ENCODE measurements at places on chromosomes 4 and X.

- no peak for DNase-seq
Measured at GRCh38 chrX:132710656-132711155, 221.9 kb upstream of the MBNL3 start.

- DNase-seq, result no peak
Measured at GRCh38 chr4:173535957-173536356, 5.9 kb upstream of the HAND2 start.

- DNase-seq, result no peak
Measured at GRCh38 chr4:20248155-20248558, 3.5 kb upstream of the SLIT2 start.

DNA sequence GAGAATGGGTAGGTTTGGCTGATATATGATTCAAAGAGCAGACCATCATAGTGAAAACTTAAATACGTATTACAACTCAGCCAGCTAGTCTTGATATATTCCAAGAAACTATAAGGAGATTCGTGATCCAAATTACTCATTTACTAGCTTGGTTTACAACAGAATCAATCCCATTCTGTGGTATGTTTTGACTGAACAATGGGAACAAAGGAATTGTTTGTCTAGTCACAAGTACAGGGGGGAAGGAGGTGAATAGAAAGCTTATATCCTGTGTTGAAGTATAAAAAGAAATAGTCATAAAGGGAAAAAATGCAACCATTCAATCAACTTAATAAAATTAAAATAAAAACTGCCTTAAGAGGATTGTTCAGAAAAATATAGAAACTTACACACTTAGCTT, 17.0 kb downstream of the C4orf54 start:
- DNase-seq, result no peak

GRCh38 chr4:1985780-1986577, 22.8 kb downstream of the NELFA start:
- DNase-seq, result no peak

DNA sequence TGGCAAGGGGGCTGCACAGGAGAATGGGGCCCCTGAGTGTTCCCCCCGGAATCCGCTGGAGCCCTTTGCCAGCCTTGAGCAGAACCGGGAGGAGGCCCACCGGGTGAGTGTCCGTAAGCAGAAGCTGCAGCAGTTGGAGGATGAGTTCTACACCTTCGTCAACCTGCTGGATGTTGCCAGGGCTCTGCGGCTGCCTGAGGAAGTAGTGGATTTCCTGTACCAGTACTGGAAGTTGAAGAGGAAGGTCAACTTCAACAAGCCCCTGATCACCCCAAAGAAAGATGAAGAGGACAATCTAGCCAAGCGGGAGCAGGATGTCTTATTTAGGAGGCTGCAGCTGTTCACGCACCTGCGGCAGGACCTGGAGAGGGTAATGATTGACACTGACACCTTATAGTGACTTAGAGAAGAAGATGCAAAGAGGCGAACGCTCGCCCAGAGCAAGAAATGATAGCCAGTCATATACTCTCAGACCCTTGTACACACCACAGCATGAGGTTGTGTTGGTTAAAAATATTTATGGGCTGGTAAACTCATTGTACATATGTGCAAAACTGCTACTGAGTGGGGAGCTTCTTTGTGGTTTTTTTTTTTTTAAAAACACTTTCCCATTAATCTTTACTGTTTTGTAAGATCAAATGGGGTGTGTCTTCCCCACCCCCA, 52.5 kb downstream of the JADE1 start:
- no peak for DNase-seq

DNA sequence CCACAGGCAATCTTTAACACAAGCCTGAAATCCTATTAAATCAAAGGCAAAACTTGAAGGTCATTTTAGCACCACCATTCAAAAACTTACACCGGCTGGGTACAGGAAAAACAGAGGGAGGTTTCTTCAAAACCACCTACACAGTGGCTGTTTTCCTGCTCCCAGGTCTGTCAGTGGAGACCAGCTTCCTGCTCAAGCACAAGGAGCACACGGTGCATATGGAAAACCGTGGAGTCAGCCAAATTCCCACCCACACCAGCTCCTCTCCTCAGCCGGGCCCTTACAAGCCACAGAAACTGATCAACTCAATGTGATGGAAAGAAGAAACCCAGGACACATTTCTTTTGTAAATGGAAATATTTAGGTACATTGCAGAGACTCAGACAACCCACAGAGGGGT, 14.3 kb upstream of the FAM241A start:
- DNase-seq, result no peak

DNA sequence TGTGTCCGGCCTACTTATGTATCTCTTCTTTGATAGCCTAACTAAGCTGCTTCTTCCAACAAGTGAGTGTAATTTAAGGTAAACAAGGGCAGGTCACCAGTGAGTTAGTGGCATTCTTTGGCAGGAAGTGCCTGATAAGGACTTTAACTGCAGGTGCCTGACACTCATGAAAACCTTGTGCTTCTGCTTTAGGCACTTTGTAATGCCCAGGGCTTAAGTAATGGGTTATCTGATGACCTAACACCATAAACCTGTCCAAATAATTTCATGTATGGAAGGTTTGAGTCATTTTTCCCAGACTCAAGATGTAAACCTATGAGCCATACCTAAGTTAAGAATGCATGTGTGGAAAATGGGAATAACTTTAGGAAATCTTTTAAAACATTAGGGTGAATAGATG, 43.0 kb downstream of the BCOR start:
- no peak for DNase-seq

GRCh38 chrX:136754651-136755050, 26.1 kb downstream of the ARHGEF6 start:
- DNase-seq, result no peak

DNA sequence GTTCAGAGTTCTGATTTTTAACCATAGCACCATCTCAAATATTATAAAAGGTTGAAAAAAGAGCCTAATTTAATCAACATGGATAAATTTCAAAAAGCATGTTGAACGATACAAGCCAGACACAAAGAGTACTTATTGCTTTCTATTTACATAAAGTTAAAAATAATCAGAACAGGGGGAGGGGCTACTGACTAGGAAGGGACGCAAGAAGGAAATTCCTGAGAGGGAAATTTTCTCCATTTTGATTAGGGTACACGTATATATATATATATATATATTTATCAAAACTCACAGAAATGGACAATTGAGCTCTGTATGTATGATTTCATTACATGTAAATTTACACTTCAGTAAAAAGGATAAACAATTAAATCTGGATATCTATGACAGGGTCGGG, 482 bp upstream of the MBTPS2 start:
- no peak for DNase-seq

- no peak for DNase-seq
Measured at GRCh38 chrX:41824551-41824950, 98.8 kb downstream of the CASK start.

- no peak for DNase-seq
Measured at GRCh38 chr4:157957905-157958304, 214.9 kb downstream of the GASK1B start.

DNA sequence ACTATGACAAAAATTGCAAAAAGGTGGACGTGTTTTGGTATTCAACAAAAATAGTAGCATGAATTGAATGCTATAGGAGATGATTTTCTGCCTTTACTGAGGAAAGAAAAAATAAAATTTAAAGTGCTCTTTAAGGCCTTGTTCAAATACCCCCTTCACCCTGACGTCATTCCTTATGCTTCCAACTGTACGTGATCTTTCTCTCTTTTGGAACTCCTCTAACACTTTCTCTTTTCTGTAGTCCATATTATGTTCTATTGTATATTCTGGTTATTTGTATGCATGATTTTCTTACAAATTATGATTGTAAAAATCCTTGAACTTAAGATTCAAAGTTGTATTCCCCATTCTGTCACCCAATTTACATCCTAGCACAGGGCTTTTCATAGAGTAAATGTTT, 100.5 kb downstream of the POU4F2 start:
- DNase-seq, result no peak

GRCh38 chr4:117874216-117874615, 160.1 kb upstream of the NDST3 start:
- DNase-seq, result no peak

DNA sequence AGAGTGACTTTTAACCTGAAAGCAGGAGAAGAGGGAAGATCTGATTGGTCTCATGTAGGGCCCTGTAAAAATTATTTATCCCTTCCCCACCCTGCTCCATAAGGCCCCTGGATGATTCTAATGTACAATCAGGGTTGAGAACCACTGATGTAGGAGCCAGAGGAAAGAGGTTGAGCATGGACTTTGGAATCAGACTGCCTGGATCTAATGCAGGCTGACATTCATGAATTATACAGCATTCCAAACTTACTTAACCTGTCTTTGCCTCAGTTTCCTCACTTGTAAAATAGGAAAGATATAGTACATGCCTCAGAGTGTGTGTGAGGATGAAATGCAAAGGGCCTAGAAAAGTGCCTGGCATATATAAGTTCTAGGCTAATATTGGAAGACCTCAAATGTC, 47.0 kb downstream of the STX18 start:
- DNase-seq, result no peak

DNA sequence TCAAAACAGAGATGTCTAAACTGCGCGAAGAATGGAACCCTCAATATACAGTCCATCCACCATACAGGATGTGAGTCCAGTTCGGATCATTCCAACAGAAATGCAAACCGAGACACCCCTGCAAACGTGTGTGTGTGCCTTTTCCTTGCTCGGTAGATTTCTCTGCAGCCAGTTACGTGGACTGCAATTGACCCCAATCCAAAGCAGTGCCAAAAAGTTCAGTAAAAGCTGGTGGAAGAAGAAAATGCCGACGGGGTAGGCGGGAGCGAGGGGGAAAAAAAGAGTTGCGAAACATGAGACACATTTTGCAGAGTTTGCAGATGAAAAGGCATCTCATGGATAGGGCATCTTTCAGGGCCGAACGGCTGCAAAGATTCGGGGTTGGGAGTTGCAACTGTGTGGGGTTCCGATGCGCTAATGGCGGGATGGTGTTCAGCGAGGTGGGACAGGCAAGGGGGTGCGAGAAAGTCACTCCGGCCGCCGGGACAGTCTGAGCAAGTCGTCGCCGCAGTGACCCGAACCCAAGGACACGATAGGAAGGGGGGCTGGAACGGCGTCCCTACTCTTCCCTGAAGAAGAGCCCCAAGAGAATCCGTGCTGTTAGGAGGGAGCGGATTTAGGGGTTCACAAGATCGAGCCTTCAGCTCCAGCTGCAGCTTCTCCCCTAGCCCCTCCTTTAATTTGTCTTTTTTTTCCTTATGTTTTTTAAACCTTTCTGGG, 3.8 kb downstream of the PHOX2B start:
- no peak for DNase-seq

- DNase-seq, result no peak
Measured at GRCh38 chrX:129872524-129872923, 28.8 kb upstream of the ZDHHC9 start.

DNA sequence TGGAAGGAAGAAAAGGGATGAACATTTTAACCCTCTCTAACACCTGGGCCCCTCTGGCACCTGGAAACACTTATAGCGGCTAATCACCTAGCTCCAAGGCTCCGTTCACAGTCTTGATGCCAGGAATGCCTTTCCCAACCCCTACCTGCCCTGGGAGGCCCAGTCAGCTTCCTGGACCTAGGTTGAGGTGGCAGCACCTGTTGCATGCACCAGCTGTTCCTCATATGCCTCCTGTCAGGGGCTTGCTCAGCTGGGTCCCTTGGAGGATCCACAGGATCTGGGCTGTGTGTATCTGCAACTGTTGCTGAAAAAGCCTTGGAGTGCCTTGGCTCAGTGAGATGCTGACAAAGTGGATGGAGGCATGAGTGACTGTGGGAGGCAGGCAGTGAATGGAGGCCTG, 4.4 kb downstream of the CFP start:
- no peak for DNase-seq

DNA sequence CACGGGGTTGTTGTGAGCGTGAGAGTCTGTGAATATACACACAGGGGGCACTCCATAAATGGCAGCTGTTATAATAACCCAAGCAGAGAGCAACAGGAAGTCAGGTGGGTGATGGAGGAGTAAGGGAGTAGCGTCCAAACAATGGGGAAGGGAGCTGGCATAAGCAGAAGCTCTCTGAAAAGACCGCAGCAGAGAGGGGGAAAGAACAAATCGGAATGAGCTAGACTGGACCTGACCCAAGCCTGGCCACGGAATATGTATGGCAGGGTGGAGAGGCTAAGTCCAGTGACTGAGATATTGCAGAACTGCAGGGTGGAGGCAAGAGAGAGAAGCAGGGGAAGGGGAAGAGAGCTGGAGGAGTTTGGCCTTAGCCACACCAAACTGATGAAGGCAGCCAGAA, 6.5 kb upstream of the GJB1 start:
- no peak for DNase-seq

DNA sequence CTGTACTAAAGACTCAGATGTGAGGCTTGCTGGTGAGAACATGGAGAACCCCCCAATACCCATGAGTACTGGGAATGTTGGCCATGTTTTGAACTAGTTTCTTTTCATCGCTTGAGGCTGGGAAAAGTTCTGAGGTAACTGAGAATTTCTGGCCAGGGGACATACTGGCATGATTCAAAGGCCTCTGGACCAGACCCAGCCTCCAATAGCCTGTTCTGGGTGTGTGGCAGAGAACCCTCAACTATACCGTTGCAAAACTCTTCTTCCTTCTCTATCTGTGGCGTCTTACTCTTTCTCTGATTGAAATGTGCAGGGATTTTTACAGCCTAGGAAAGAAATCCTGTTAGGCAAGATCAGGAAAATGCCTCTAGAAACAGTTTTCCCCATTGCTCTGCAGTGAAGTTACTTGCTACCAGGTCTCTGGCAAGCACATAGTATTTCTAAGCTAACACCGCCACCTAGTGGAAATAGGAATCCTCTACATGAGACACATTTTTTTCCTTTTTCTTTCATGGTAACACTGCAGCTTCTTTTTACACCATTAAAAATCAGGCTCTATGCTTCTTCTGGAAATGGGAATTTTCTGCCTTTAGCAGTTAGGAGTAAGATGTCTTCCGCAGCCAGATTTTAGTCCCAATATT, 170.7 kb upstream of the ZCCHC13 start:
- peak; percentile 16 for DNase-seq

GRCh38 chrX:8684201-8684965, 47.6 kb downstream of the ANOS1 start:
- DNase-seq, result no peak

GRCh38 chr4:176002007-176002613, 63.5 kb upstream of the WDR17 start:
- DNase-seq, result no peak

DNA sequence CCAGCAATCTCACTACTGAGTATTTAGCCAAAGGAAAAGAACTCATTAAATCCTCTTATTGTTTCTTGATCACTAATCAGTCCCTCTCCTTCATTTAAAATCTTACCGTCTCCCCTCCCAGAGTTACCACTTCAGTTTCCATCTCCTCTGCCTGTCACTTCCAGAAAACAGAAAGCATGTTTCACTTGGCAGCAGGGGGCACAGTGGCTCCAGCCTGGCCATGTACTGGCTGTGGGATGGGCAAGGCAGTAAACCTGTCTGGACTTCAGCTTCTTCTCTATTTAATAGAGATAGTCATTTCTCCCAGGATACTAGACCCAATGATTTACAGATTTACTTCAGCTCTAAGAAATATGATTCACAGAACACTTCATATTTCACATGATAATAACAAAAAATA, 63.2 kb downstream of the CD40LG start:
- DNase-seq, result no peak

- no peak for DNase-seq
Measured at GRCh38 chr4:128346054-128346716, 58.6 kb upstream of the PGRMC2 start.

GRCh38 chrX:53813670-53814440, 127.3 kb upstream of the HUWE1 start:
- no peak for DNase-seq

All from activated CD4-positive, alpha-beta T cell treated with anti-CD3 and anti-CD28 coated beads for 24 hours (primary cell).